ENCODE measurements at places on chromosomes 7 and 10. TPM values are rescaled to one million over a fixed set of nuclear protein-coding genes. Genes with fewer than 3 reads are reported as not detected.

DNA sequence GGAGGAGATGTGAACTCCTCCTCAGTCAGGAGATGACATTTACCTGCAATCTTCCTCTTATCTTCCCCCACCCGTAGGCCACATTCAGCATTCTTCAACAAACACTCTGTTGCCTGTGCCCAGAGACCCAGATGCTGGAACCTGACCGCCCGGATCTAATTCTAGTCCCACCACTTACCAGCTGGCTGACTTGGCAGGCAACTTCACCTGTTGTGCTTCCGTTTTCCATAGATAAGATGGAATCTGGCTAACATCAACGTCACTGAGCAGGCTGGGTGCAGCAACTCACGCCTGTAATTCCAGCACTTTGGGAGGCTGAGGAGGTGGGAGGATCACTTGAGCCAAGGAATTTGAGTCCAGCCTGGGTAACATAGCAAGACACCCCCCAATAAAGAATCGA lies 21.3 kb upstream of the FXYD4 start:
- no peak for DNase-seq

DNA sequence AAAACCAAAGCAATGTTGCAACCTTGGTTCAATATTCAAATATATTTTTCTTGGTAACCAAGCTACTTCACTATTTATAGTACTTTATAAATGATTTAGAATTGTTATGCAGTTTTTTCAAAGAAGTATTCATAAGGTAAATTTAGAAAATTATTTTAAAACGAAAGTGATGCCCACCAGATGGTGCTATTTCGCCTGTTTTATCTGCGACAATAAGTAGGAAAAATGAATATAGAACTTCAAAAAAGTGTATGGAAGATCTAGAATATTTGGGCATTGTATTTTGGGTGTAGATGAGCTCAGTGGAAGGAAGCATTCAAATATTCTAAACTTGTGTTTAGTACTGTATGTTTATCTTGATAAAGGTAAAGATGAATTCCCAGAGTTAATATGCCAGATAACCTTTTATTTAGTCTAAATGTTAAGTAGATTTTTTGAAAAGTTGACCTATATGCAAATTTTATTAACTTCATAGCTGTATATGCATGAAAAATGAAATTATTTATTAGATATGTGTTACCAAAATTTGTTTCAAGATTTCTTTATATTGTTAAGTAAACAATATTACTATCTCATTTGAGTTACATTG lies 93.2 kb downstream of the ADK start:
- DNase-seq, result no peak

- peak; percentile 52 for DNase-seq
Observed at GRCh38 chr7:122092964-122093797, 50.9 kb downstream of the AASS start.

DNA sequence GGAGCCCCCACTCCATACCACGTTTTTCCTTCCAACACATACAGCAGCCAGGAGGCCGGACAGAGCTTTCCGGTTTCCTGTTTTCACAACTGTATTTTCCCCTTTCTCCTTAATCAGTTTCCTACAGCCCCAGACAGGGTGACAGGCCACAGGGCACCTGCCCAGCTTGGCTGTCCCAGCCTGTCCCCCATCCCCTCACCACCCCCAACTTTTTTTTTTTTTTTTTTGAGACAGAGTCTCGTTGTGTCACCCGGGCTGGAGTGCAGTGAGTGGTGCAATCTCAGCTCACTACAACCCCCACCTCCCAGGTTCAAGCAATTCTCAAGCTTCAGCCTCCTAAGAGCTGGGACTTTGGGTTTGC lies 10.3 kb upstream of the HSPB1 start:
- DNase-seq, result peak; percentile 85

- peak; percentile 73 for DNase-seq
Observed at GRCh38 chr7:88306590-88307048, at the start of gene STEAP4. STEAP4 (minus strand) TSS chr7:88306894; CDS start chr7:88284269, 22,625 bp downstream.

MYO3A gene
- 0.04 TPM for total RNA-seq

RBP3 gene
- total RNA-seq, result not detected

Data from psoas muscle (tissue), 8 donors.